DND-41 (cell line): ENCODE measurements at places on chromosomes 7 and 10.

- no peak for DNase-seq
Observed at GRCh38 chr7:75599244-75599781, 107.2 kb downstream of the SPDYE5 start.

DNA sequence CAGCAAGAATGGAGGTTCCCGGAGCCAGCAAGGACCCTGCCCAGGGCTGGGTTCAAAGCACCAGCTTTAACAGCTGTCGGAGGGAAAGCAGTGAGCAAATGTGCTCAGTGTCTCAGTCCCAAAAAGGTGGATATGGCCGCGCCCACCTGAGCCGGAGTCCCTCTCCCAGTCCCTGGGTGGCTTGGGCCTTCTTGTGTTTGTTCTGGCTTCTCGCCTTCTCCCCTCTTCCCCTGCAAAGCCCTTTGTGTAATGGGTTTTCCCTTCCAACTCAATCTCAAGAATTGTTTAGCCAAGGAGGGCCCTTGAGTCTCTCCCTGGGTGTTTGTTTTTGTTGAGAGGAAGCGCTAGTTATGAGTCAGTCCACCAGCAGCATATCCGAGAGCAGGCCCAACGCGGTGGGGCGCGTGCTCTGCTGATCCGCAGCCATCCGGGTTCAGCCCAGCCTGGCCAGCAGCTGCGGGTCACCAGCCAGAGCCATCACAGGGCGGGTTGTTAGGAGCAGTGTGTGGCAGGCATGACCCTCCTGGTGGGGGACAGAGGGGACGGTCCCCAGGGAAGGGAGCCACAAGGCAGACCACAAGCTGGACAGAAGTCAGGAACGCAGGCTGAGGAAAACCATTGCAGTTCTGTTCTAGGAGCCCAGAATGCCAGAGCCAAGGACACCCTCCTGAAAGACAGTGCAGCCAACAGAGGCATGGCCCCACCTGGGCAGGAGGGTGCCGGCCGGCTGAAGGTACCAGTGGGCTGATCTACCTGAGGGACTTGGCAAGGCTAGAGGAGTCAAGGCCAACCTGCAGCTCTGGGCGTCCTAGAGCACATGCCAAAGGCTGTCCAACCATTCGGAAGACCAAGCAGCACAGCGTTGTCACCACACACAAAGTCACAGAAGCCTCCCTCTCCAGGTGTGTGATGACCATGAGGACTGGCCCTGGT is 21.3 kb downstream of the CALML3 start:
- no peak for DNase-seq

DNA sequence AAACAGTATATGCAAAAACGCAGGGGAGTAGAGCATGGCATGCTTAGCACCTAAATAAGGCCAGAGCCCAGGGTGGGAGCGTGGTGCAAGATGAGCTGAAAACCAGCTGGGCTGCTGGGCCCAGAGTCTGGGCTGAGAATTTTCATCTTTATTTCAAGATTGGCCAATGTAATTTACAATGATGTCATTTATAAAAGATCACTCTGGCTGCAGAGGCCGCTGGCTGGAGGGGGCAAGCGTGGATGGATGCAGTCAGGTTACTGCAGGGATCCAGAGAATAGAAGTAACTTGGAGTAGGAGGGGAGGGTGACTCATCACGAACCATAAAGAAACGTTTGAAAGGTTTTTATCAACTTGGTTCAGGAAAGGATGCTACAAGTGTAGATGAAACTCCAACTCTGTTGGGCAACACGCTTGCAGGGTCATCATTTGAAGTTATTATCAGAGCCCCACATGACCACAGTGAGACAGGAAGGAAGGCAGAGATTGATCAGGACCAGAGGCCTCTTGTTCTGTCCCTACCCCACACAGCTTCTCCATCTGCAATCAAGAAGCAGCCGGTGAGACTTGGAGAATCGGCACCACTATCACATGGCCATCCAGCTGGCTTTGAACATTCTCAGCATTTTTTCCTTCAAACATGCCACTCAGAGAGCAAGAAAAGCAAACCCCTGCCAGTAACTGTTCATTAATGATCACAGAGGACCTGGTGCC is 49.2 kb downstream of the ODAD2 start:
- no peak for DNase-seq

DNA sequence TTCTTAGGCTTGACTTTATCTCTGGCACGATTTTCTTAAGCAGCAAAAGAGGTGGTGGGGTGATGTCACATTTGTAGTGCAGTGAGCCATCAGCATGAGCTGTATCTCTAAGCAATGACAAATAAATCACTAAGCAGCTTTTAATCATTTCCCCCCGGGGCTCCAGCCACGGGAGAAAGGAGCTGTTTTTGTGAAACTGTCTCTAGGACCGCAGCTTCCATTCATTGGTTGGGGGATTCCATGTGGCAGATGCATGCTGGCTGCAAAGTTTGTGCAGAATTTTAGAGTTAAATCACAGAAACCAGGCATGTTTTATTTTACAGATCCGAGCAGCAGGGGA is 464 bp downstream of the KIAA1217 start:
- DNase-seq = peak; percentile 11

- DNase-seq = no peak
Observed at GRCh38 chr7:1492640-1493039, 11.5 kb downstream of the INTS1 start.

GRCh38 chr10:60488111-60488669 is 98.5 kb upstream of the ANK3 start:
- no peak for DNase-seq

DNA sequence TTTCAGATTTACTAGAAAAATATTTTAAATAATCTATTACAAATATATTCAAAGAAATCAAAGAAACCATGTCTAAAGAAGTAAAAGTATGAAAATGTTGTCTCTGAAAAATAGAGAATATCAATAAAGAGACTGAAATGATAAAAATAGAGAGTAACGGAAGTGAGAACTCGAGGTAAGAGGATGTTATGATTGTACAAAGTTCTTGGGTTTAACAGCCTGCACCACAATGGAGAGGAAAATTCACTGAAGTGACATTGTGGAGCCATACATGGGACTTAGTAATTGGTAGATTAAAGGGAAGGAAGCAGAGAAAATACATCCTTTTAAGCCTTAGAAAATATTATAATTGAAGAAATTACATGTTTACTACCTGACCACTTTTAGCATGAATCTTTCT is 77.9 kb downstream of the THSD7A start:
- DNase-seq = no peak

DNA sequence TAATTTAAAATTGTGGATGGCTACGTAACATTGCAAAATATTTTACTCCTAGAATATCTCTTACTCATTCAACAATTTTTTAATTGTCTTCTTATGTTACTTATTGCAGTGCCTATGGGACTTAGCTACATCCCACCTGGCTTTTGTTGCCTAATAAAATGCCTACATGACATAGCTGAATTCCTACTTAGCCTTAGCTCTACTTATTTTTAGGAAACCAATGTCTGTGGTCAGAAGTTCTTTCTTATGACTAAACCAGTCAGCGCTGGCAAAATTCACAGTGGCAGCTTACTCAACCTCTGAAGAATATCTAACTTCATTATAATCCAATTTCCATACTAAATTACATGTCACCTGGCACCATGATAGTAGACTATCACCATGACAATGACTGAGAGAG is 1612.4 kb upstream of the LRRTM3 start:
- DNase-seq = no peak

GRCh38 chr7:133530682-133531081 is 277.8 kb downstream of the EXOC4 start:
- no peak for DNase-seq

- no peak for DNase-seq
Observed at GRCh38 chr7:5553298-5553877, 129.8 kb upstream of the TNRC18 start.

- DNase-seq = no peak
Observed at GRCh38 chr10:123808906-123809305, 82.7 kb downstream of the CPXM2 start.

DNA sequence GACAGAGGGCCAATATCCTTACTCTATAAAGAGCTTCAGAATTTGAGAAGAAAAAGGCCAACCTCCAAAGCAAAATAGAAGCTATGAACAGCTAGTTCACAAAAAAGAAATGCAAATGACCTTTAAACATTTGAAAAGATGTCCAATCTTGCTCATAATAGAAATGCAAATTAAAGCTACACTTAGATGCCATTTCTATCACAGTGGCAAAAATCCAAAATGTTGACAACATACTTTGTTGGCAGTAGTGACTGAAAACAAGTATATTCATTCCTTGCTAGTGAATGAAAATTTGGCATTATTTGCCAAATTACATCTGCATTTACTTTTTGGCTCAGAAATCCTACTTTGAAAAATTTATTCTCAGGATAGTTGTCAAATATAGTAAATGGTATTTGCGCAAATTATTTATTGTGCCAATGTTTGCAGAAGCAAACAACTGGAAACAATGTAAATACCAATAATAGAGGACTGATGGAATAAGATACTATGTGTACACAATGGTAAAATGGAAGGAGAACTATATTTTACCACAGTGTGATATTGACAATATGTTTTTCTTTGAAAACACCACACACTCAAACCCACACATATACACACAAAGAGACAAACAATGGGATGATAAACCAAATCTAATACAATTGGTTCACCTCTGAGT is 9.4 kb downstream of the TMEM106B start:
- no peak for DNase-seq

GRCh38 chr7:132141109-132141508 is 435.2 kb downstream of the PLXNA4 start:
- DNase-seq = no peak

- peak; percentile 14 for DNase-seq
Observed at GRCh38 chr10:91689731-91690168, 56.9 kb upstream of the PPP1R3C start.

- no peak for DNase-seq
Observed at GRCh38 chr10:75505840-75506506, 74.5 kb downstream of the LRMDA start.

DNA sequence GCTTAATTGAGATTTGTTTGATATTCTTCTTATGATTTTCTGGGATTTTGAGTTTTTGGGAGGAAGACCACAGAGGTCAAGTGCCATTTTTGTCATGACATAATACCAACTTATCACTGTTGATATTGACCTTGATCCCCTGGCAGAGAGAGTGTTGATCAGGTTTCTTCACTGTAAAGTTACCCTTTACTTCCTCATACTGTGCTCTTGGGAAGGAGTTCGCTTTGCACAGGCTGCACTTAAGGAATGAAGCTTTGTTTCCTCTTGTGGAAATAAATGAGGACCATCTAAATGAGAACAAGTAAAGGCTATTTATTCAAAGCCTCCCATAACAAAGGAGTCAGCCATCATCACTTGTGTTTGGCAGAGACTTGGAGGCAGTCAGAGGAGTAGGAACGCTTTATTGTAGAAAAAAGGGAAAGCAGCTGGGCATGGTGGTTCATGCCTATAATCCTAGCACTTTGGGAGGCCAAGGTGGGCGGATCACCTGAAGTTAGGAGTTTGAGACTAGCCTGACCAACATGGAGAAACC is 16.1 kb downstream of the ST7 start:
- DNase-seq = no peak

- peak; percentile 84 for DNase-seq
Observed at GRCh38 chr10:70480239-70480861, 1.8 kb downstream of the PALD1 start.

DNA sequence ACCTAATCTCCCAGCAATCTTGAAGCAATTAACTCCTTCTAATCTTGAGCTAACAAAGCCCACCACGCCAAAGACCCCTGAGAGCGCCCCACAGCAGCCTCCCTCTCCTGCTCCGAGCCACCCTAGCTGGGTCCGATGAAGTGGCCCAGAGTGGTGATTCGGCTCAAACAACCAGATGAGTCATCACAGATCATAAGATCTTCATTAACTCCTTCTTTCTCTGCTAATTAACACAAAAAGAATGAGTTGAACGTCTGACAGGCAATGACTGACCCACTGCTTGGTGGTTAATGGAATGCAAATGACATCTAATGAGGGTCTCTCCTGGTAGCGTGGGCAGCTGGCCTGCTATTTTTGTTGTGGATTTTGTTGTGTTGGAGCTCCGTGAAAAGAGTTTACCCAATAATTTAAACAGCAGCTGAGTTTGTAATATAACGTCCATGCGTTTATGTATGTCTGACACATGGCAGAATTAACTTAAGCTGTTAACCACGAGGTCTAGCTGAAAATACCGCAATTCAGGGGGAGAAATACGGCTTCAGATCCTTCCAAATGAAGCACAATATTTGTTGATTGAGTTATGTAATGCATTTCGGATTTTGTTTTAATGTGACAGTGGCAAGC is 161.4 kb downstream of the RAB11FIP2 start:
- DNase-seq = no peak

- DNase-seq = no peak
Observed at GRCh38 chr10:86819567-86819966, 63.1 kb downstream of the BMPR1A start.

DNA sequence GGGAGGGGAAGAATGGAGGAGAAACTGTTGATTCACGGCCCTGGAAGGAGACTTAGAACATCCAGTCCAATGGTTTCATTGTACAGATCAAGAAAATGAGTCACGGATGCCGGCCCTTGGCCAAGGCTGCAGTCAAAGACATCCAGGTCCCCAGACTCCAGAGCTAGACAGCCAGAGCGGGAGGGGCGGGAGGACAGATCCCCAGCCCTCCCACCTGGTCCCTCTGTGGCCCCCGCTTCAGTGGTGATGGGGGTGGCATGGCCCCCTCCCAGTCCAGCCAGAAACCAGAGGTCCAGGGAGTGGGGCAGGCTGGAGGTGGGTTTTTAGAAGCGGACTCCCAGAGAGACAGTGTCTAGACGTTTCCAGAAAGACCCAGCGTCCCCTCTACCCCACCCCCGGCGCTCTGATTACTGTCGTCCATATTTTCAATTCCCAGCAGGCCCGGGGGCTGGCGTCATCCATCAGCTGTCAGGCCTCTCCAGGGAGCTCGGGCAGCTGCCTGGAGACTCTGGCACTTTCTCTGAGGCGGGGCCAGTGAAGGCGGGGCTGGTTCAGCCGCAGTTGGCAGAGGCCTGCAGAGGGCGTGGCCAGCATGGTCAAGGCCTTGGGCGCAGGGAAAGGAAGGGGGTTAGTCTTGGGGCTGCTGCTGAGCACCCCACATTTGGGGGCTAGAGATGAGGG is 8.0 kb upstream of the HSPB1 start:
- no peak for DNase-seq

DNA sequence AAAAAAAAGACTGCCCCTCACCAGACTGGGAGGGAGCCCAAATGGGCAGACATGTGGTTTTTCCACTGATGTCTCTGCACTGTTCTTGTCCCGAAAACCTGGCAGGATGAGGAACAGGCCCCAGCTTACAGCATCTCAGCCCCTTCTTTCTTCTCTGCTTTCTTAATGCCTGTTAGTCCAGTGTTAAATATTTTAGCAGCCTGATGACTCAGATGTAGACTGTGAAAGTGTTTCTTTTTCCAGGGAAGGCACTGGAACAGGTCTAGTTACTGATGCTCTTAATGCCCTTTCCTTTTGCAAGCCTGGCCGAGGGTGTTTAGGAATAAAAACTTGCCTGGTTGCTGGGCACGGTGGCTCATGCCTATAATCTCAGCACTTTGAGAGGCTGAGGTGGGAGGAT is 107.7 kb downstream of the TACC2 start:
- no peak for DNase-seq

DNA sequence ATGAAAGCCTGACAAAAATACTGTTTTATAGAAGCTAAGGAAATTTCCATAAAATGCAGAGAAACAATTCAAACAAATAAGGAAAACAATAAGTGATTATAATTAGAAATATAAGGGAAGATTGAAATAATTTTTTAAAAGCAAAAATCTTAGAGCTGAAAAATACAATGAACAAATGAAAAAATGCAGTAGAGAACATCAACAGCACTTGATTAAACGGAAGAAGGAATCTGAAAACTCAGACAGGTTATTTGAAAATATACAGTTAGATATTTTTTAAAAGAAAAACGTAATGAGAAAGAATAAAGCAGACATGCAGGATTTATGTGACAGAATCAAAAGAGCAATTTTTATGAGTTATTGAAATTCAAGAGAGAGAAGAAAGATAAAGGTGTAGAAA is 279.1 kb upstream of the MAGI2 start:
- no peak for DNase-seq

GRCh38 chr7:43538404-43538771 is 44.5 kb upstream of the STK17A start:
- no peak for DNase-seq
